H9 (cell line): ENCODE measurements at places on chromosomes 2 and 18.

DNA sequence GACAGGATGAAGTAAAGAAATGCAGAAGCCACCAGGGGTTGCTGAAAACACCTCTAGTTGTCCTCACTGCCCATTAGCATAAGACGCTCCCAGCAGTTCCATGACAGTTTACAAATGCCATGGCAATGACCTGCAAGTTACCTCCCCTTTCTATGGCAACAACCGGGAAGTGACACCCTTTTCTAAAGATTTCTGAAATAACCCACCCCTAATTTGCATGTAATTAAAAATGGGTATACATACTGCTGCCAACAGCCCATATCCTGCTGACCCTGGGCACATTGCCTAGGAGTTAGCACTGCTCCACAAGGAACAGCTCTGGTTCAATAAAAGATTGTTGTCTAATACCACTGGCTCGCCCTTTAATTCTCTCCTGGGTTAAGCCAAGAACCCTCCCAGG lies 178.3 kb upstream of the LRATD1 start:
- no peak overlapping the region for H3K4me3 ChIP-seq
- DNase-seq, result no peak
- no peak overlapping the region for H3K27ac ChIP-seq
- H3K36me3 ChIP-seq, result peaks cover 5% of the 10 kb centered on the region
- H3K4me1 ChIP-seq, result no peaks in the 10 kb centered on the region
- H3K27me3 ChIP-seq, result no peaks in the 10 kb centered on the region

DNA sequence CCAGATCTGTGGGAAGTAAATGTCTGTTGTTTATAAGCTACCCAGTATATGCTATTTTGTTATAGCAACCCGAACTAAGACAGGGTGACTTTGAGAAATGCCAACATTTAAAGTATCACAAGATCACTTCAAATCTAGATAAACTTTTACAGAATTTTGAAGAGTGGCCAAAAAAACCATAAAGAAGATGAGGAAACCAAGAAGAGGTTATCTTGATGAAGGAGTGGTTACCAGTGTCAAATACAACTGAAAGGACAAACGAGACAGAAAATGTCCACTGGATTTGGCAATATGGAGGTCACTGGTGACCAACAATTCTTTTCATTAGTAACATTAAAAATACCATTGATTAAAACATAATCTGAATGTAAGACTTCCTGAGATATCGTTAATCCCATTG lies 235.7 kb downstream of the DYM start:
- no peaks in the 10 kb centered on the region for H3K27me3 ChIP-seq
- no peaks in the 10 kb centered on the region for H3K4me1 ChIP-seq
- no peak for DNase-seq
- no peak overlapping the region for H3K4me3 ChIP-seq
- H3K27ac ChIP-seq, result no peak overlapping the region
- H3K36me3 ChIP-seq, result no peaks in the 10 kb centered on the region

DNA sequence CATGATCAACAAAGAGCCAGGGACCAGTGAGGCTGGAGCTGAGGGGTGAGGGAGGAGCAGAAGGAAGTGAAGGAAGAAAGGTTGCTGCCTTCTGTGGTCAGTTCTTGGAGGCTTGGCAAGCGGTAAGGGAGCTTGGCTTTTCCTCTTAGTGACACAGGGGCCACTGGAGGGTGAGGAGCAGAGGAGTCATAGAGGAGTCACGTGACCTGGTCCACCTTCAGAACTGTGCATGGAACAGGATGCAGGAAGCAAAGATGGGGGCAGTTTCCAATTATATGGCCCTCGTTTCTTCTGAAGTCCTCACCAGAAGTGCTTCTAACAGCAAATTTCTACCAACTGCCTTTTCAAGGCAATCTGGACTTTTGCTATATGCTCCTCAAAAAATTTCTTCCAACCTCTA lies 326.9 kb upstream of the SMIM21 start:
- no peaks in the 10 kb centered on the region for H3K27me3 ChIP-seq
- H3K4me1 ChIP-seq, result no peaks in the 10 kb centered on the region
- DNase-seq, result no peak
- H3K4me3 ChIP-seq, result no peak overlapping the region

- no peak for DNase-seq
- no peaks in the 10 kb centered on the region for H3K36me3 ChIP-seq
- no peak overlapping the region for H3K4me3 ChIP-seq
- no peaks in the 10 kb centered on the region for H3K4me1 ChIP-seq
Observed at GRCh38 chr18:5415665-5416064, 120.1 kb upstream of the ZBTB14 start.

DNA sequence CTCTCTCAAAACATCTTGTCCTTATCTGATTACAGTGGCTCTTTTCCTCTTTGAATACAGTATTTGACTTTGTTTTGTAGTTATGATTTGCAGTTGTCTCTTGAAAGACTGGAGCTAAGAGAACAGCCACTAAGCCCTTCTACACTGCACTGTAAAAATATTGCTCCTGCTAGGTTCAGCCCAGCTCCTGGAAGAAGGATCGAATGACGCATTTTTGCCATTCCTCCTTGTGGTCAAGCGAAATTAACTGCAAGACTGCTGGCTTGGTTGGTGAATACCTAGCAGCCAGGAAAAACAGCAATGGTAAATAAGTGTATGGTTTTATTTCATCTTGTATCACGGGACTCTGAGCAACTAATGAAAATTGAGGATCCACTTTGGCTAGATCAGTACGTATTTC lies 407.8 kb upstream of the CDH2 start:
- H3K27me3 ChIP-seq, result no peaks in the 10 kb centered on the region
- no peaks in the 10 kb centered on the region for H3K4me1 ChIP-seq
- H3K36me3 ChIP-seq, result no peaks in the 10 kb centered on the region
- no peak overlapping the region for H3K27ac ChIP-seq
- peak; percentile 51 for DNase-seq
- H3K4me3 ChIP-seq, result no peak overlapping the region

- no peaks in the 10 kb centered on the region for H3K4me1 ChIP-seq
- DNase-seq, result no peak
- H3K36me3 ChIP-seq, result peaks cover 12% of the 10 kb centered on the region
- no peak overlapping the region for H3K4me3 ChIP-seq
Observed at GRCh38 chr2:120265006-120265405, 12.4 kb downstream of the RALB start.

- no peaks in the 10 kb centered on the region for H3K36me3 ChIP-seq
- H3K4me1 ChIP-seq, result no peaks in the 10 kb centered on the region
- DNase-seq, result no peak
- H3K27me3 ChIP-seq, result no peaks in the 10 kb centered on the region
- no peak overlapping the region for H3K4me3 ChIP-seq
Observed at GRCh38 chr2:72204156-72204785, 56.6 kb upstream of the CYP26B1 start.

GRCh38 chr2:69183659-69184058 lies 170.7 kb downstream of the ANTXR1 start:
- DNase-seq, result no peak
- H3K36me3 ChIP-seq, result peaks cover 28% of the 10 kb centered on the region
- H3K4me1 ChIP-seq, result no peaks in the 10 kb centered on the region
- H3K27ac ChIP-seq, result no peak overlapping the region

- no peak overlapping the region for H3K27ac ChIP-seq
- no peaks in the 10 kb centered on the region for H3K27me3 ChIP-seq
- no peak for DNase-seq
- H3K4me3 ChIP-seq, result no peak overlapping the region
- no peaks in the 10 kb centered on the region for H3K36me3 ChIP-seq
Observed at GRCh38 chr2:55860832-55861231, 62.8 kb downstream of the EFEMP1 start.

GRCh38 chr2:241372361-241372992 lies 16.4 kb downstream of the FARP2 start:
- no peak overlapping the region for H3K27ac ChIP-seq
- no peaks in the 10 kb centered on the region for H3K27me3 ChIP-seq
- no peaks in the 10 kb centered on the region; the same call in 1 of the 3 replicates for H3K36me3 ChIP-seq
- no peaks in the 10 kb centered on the region; the same call in 1 of the 2 replicates for H3K4me1 ChIP-seq
- no peak overlapping the region for H3K4me3 ChIP-seq

GRCh38 chr2:224982910-224983711 lies 59.2 kb downstream of the DOCK10 start:
- no peaks in the 10 kb centered on the region for H3K36me3 ChIP-seq
- H3K4me3 ChIP-seq, result no peak overlapping the region
- DNase-seq, result no peak
- no peaks in the 10 kb centered on the region for H3K27me3 ChIP-seq

DNA sequence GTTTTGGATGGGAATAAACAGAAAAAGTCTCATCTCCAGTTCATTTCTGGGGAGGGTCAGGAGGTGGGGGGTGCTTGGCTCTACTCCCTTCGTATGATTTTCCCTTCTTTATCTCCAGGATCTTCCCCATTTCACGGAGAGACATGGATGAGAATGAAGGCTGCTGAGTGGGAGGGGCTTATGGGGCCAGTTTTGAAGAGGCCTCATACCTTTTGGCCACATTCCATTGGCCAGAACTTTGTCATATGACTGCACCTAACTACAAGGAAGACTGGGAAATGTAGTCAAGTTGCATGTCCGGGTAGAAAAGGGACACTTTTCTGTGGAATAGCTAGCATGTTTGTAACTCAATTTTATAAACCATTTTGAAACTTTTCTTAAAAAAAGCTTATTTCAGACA lies 117.6 kb downstream of the NEDD4L start:
- peak; percentile 68 for DNase-seq
- H3K27ac ChIP-seq, result no peak overlapping the region
- peak overlapping the region; percentile 42 for H3K4me3 ChIP-seq
- no peaks in the 10 kb centered on the region for H3K4me1 ChIP-seq

DNA sequence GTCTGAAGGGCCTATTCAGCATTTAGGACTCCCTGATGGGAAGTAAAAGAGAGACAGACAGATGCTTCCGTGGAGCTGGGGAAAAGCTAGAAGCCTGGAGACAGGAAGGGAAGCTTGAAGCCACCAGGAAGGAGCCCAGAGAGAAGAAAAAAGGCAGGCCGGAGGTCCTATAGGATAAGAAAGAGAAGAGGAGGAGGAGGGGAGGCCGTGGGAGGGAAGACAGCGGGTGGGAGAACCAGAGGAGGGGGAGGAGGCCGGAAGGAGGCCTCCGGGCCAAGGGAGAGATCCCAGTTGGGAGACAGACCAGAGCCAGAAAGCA lies 107.1 kb upstream of the PKDCC start:
- H3K27ac ChIP-seq, result no peak overlapping the region
- no peaks in the 10 kb centered on the region for H3K36me3 ChIP-seq
- no peak overlapping the region for H3K4me3 ChIP-seq
- H3K27me3 ChIP-seq, result no peaks in the 10 kb centered on the region
- DNase-seq, result peak; percentile 62
- H3K4me1 ChIP-seq, result peaks cover 15% of the 10 kb centered on the region; the same call in 1 of the 2 replicates

- peaks cover 5% of the 10 kb centered on the region for H3K4me1 ChIP-seq
- no peak overlapping the region for H3K27ac ChIP-seq
- H3K4me3 ChIP-seq, result peak overlapping the region; percentile 82
- no peaks in the 10 kb centered on the region for H3K27me3 ChIP-seq
- DNase-seq, result no peak
Observed at GRCh38 chr2:98445177-98445682, 572 bp downstream of the INPP4A start.

GRCh38 chr2:217517402-217517801 lies 485.4 kb downstream of the TNS1 start:
- no peaks in the 10 kb centered on the region; the same call in 1 of the 2 replicates for H3K27me3 ChIP-seq
- no peaks in the 10 kb centered on the region for H3K4me1 ChIP-seq
- no peak for DNase-seq
- H3K36me3 ChIP-seq, result no peaks in the 10 kb centered on the region

DNA sequence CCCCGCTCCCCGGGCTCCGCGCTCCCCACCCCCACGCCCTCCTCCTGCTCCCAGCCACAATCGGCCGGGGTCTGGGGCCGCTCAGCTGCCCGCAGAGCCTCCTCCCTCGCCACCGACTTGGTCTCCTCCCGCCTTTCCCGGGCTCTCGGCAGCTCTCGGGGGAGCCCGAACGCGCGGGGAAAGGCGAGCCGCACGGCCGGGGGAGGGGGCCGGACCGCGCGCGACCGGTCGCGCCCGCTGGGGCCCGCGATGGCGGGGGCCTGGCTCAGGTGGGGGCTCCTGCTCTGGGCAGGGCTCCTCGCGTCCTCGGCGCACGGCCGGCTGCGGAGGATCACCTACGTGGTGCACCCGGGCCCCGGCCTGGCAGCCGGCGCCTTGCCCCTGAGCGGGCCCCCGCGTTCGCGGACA lies 327 bp downstream of the LTBP1 start:
- DNase-seq, result no peak
- no peak overlapping the region for H3K27ac ChIP-seq
- H3K4me3 ChIP-seq, result peak overlapping the region; percentile 86; the same call in 1 of the 3 replicates
- no peaks in the 10 kb centered on the region for H3K27me3 ChIP-seq
- H3K36me3 ChIP-seq, result no peaks in the 10 kb centered on the region; the same call in 1 of the 2 replicates

DNA sequence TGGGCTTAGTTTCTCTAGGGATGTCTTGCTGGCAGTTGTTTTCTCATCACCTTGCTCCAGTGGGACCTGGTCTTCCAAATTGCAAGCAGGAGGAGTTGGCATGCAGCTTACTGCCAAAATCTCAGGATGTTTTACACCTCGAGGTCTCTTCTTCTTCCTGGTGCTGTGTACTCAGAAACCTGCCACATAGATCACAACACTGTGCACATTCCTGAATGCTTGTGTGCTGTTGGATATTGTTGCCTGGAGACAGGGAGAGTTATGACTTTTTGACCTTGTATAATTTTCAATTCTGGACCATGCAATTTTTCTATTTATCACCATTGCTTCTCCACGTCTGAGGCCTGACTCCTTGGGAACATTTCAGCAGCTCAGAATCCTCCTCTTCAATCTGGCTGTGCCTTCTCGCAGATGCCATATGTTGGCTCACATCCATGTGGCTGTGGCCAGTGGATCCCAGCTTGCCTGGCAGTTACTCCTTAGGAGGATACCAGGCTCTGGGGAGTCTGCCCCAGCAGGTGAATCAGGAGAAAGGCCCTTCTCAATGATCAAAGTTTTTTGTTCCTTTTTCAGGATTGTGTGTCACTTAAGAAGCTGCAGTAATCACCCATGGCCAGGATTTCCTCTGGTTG lies 489.3 kb downstream of the TSN start:
- no peak for DNase-seq
- H3K27ac ChIP-seq, result no peak overlapping the region
- no peaks in the 10 kb centered on the region for H3K27me3 ChIP-seq
- H3K36me3 ChIP-seq, result no peaks in the 10 kb centered on the region
- no peak overlapping the region for H3K4me3 ChIP-seq

DNA sequence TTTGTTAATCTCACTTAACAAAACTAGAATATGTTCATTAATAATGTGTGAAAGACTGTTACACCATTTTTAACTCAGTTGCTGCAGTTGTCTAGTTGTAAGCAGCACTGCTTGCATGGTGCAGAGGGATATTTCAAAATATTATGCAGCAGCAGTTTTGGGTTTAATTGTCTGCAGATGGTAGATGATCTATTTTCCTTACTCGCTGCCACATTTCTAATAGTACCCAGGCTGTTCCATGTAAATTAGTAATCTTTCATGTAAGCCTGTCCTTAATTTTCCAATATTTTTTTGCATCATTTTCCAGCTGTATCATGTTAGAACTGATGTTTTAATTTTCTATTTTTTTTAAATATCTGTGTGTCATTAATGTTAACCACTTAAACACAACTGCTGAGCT lies 488.1 kb upstream of the RAB12 start:
- DNase-seq, result no peak
- no peaks in the 10 kb centered on the region for H3K4me1 ChIP-seq
- H3K4me3 ChIP-seq, result no peak overlapping the region
